ENCODE measurements at places on chromosomes 1 and 21.
A peak's percentile ranks its signal among the peaks of the same experiment; 100 is the strongest.

GRCh38 chr1:160575112-160575664 lies 4.1 kb downstream of the CD84 start:
- no peak for DNase-seq

GRCh38 chr1:54950369-54951163 lies 29.9 kb upstream of the TMEM61 start:
- peak; percentile 59 for DNase-seq

GRCh38 chr1:172360985-172361384 lies 59.5 kb upstream of the C1orf105 start:
- no peak for DNase-seq

DNA sequence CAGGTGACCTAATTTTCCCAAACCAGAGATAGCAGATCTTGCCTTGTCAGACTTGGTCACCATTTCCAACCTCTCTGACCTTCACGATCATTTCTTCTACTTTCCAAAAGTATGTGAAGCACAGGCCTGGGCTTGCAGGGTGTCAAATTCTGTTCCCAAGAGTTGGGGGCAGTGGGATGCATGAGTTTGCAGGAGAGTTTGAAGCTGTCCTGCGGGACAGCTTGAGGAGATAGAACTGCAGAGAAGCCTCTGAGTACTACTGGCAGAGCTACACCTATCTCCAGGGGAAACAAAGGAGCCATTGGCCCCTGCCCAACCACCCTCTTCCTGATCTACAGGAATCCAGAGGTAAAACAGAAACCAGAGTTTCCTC lies 11.3 kb downstream of the TXNIP start:
- DNase-seq: no peak

GRCh38 chr1:86502721-86503405 lies 34.1 kb downstream of the CLCA1 start:
- DNase-seq: no peak
